ENCODE measurements at places on chromosomes 11 and 22.

DNA sequence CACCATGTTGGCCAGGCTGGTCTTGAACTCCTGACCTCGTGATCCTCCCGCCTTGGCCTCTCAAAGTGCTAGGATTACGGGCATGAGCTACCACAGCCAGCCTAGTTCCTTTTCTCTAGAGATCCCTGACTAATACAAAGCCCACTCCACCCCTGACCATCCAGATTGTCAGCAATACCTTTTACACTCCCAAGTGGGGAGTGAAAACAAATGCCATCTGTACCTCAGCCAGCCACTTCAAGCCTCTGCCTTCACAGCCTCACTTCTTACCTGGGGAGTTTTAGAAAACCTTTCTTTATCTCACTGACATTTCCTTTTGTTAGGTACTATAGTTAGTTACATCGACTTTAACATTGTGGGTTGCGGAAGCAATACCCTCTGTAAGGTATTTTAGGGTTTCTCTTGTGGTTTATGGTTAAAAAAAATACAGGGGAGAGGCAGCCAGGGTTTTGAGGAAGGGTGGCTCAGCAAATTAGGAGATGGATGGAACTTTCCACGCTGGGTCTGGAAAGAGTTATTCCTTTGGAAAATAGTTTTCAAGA lies 8.9 kb downstream of the TOM1 start:
- peak; percentile 6 for DNase-seq

- no peak for DNase-seq
Measured at GRCh38 chr11:67664696-67665540, 9.5 kb downstream of the ALDH3B2 start.

- DNase-seq: no peak
Measured at GRCh38 chr11:10597877-10598351, 29.4 kb upstream of the LYVE1 start.

GRCh38 chr11:101880222-101880621 lies 34.6 kb upstream of the CEP126 start:
- DNase-seq: peak; percentile 56

DNA sequence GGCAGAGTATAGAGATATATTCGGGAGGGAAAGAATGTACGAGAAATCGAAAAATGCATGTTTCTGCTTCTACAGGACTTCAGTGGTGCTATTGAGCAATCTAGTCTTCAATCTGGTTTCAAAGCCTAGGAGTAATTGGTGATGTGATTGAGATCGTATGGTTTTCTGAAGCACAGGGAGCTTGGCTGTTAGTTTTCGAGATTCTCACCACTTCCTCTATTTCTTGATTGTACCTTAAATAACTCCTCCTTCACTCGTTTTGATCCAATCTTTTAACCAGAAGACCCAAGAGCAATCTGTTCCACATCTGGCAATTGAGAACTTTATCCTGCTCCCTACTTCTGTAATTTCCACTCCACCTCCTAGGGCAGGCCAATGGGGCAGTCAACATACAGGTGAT lies 518 bp downstream of the CCDC179 start:
- DNase-seq: no peak

- no peak for DNase-seq
Measured at GRCh38 chr11:32602657-32603415, 19.2 kb downstream of the EIF3M start.

GRCh38 chr11:111018566-111018965 lies 227.0 kb upstream of the POU2AF2 start:
- no peak for DNase-seq

DNA sequence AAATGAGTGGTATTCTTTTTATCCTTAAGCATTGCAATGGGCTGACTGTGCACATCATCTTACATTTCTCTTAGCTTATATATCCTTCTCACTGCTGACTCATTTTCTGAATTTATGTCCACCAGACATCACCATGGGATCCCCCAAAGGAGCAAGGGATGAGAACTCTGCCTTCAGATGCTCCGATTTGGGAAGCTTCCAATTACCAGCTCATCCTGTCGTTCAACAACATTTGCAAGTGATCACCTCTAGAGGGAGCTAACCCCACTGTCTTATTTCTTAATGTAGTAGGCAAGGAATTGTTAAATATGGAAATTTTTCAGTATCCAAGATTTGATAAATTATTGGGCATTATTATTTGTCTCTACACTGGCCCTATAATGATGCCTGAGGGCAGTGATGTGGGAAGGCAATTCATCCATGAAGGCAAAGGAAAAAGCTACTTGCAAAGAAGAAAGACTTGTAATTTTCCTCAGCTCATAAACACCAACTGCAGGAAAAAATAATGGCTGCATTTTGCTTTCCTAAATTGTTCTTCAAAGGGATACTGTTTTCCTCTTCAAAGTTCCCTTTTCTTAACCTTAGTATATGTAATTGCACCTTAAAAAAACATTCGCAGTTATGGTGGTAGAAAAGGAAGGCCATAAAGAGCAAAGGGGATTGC lies 102.4 kb upstream of the FSHB start:
- DNase-seq: no peak

DNA sequence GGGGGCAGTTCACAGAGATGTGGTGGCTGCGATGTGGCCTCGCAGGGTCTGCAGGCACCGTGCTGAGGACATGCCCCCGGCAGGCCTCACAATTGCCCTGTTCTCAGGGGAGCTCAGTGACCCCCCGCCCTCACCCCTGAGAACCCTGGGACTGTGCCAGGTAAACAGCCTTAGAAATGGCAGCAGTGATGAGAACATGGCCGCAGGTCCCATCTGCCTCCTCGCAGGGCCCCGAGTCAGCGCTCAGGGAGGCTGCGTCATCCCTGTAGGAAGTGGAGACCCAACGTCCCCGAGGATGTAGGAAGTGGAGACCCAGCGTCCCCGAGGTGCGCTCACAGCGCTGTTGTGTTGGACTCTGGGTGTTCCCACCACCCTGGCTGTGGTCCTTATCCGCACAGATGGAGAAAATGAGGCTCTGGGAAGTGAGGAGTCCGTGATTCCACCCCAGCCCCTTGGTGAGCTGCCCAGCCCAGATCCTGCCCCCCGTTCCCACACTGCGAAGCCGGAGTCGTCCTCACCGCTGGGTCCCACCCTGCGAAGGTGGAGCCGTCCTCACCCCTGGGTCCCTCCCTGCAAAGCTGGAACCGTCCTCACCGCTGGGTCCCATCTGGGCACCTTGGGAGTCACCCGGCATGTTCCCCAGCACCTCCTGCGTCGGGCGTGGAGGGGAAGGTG lies 1086.8 kb downstream of the BRD1 start:
- no peak for DNase-seq

GRCh38 chr11:105862736-105863367 lies 159.2 kb downstream of the MSANTD4 start:
- peak; percentile 79 for DNase-seq

DNA sequence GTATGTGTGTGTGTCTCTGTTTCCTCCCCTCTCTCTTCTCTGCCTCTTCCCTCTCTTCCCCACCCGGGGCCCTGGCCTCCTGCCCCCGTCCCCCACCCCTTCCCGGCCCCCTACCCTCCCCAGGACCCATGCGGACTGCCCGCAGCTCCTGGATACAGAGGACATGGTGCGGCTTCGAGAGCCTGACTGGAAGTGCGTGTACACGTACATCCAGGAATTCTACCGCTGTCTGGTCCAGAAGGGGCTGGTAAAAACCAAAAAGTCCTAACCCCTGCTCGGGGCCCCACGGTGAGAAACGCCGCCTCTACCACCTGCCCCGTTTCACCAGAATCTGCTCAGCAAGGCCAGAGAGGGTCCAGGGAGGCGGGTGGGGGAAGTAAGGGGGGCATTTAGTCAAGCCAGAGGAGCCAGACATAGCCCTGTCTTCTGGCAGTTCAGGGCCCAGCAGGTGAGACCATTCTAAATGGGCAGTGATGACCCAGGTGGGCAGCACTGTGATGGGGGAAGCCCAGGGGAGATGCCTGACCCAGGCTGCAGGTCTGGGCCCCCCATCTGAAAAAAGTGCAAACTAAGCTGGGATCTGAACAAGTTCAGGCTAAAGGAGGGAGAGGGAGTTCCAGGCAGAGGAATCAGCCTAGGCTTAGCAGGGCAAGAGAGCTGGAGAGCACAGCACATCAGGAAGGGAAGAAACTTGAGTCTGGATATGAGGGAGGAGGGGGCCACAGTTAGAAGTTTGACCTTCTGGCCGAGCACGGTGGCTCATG lies 6.4 kb downstream of the SELENOM start:
- no peak for DNase-seq

- DNase-seq: no peak
Measured at GRCh38 chr11:109016724-109017123, 351.9 kb downstream of the DDX10 start.

GRCh38 chr11:128133501-128133900 lies 453.9 kb downstream of the ETS1 start:
- DNase-seq: no peak

GRCh38 chr11:94131718-94132115 lies 3.1 kb downstream of the PANX1 start:
- no peak for DNase-seq

DNA sequence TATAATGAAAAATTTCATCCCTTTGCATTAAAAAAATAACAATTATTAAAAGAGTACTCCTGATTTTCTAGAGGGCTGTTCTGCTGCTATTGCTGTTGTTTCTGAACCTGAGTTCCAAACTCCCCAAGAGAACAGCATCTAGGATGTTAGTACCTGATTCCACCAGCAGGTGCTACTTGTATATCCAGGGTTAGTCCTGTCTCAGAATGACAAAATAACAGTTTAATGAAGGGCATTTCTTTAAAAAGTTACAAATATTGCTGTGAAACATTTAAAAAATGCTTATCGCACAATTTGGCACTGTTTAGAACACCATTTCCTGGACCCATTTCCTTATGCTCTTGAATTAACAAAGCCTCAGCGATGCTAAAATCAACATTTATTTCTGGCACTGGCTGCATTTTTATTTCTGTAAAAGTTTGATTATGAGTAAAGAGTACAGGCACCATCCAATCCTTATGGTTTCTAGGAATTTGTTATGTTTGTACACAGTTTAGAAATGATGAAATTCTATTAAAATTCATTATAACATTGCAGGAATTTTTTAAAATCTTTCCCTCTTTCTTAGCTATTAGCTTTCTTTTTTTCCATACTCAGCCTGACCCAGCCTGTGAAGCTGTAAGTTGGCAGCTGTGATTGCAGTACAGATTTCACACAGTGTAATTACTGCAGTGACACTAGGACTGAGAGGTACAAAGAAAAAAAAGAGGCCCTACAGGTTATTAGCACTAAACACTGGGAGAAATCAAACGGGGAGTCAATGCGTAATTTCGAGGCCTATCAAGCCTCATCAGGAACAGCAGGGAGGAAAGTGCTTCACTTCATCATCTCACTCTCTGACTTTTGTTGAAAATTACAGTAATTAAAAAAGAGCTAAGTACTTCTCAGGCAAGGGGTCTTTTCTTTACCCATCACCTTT lies 208.8 kb downstream of the DCDC1 start:
- peak; percentile 12 for DNase-seq

GRCh38 chr11:31822927-31823643 lies 12.0 kb upstream of the PAX6 start:
- DNase-seq: peak; percentile 3

DNA sequence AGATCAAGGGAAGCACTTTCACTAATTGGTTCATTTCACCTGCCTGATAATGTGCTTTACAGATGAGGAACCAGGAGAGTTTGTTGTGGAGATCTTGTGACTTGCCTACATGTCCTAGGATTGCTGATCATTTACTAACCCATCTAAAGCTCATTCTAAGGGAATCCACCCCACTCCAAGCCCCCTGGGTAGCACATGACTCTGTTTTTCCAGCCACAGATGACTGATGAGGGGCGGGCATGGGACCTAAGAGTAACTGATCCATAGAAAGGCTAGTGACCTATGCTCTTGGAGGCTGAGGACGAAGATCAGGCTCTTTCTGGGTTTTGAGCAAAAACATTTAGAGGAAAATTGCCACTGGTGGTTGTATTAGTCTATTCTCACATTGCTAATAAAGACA lies 378.1 kb downstream of the CADM1 start:
- DNase-seq: no peak

DNA sequence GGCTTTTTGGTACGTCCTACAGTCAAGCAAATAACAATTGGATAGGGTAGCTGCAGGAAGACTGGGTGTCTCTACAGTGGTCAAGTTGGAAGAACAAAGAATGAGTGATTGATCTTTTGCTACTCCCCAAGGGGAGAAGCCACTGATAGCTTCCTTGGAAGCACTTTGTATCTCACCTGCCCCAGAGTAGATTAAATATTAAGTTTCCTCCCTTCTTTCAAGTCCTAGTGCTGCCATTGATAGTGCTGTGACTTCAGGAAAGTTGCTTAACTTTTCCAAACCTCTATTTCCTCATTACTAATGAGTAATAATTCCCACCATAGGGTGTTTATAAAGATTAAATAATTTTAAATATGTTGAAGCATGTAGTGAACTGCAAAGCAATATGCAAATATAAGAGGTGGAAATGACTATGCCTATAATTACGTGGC lies 35.6 kb upstream of the EHF start:
- no peak for DNase-seq

- DNase-seq: no peak
Measured at GRCh38 chr11:45263773-45264172, 22.4 kb downstream of the SYT13 start.

DNA sequence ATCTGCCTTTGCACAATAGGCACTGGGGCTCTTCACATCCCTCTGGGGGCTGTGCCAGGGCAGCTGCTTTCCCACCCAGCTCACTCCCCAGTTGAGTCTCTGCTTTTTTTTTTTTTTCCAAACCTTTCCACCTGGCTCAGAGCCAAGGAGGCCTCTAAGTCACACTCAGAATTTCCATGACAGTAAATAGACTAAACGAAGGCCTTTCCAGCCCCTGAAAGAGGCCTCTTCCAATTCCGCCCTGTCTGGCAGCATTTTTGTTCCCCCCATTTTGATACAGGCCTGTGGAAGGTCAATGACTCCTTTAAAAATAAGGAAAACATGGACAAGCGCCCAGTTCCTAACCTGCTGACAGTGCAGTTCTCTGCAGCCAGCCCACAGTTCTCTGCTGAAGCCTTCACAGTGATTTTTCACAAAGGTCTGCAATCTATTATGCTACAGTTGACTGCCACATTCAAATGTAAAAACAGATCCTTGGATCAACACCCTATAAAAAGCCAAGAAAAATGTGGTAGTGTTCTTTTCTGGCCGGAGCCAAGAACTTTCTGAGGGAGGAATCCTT lies 107.5 kb upstream of the SESN3 start:
- no peak for DNase-seq

- DNase-seq: no peak
Measured at GRCh38 chr11:130403271-130403804, 25.1 kb downstream of the ADAMTS8 start.
